ENCODE measurements at places on chromosomes 2 and 18.

DNA sequence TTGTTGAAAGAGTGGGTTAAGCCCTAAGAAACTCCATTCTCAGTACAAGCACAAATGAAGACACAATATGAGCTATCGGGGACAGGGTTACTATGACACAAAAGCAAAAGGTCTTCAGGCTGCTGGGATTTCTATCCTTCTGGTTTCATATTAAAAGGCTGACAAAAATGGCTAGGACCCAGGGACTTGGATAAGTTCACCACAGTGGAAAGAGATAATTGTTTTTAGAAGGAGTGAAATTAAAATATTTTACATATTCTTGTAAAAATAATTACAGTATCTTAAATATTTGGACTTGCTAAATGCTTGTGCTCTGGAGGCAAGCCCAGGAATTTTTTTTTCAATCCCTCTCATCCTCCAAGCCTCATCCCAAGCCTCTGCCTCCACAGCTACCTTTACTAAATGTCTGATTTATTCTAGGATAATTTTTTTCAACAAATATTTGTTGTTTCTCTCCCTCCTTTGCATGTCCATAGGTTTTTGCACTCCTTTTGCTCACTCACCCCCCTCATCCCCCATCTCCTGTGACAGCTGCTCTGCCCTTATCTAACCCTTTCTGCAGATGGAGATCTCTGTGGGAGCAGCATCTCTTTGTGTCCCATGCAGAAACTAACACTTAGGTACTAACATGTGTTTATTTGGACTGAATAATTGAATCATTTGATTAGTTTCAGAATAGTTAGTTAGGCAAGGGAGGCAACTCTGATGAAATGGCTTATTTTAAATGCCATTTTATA lies 47.8 kb upstream of the NABP1 start:
- DNase-seq: no peak

GRCh38 chr18:76472829-76473228 lies 22.2 kb downstream of the ZNF516 start:
- DNase-seq: no peak

- no peak for DNase-seq
These were observed 1.9 kb downstream of the MAP4K3 start for GRCh38 chr2:39435234-39435633.

DNA sequence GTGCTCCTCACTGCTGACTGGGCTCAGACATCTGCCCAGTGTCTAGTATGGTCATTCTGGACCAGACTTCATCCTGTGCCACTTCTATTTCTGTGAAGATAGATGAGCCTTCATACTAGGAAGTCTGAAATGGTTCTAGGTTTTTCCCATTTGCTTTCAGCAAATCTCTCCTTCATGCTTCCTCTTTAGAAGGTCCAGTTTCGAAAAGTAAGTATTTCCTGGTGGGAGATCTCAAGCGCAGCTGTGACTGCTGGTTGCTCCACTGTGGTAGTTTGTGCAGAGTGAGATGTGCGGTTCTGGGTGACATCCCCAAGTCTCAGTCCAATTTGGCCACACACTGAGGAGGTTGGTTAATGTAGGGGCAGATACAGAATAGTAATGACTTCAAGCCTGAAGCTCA lies 14.4 kb downstream of the IL36B start:
- DNase-seq: no peak

GRCh38 chr18:77052983-77053309 lies 79.6 kb downstream of the MBP start:
- DNase-seq: no peak

Data from stimulated activated CD4-positive, alpha-beta T cell treated with anti-CD3 and anti-CD28 coated beads, Interleukin-4, amount 100 ng/mL, for 1 hour (primary cell).